ENCODE measurements at places on chromosomes 12 and 14.

DNA sequence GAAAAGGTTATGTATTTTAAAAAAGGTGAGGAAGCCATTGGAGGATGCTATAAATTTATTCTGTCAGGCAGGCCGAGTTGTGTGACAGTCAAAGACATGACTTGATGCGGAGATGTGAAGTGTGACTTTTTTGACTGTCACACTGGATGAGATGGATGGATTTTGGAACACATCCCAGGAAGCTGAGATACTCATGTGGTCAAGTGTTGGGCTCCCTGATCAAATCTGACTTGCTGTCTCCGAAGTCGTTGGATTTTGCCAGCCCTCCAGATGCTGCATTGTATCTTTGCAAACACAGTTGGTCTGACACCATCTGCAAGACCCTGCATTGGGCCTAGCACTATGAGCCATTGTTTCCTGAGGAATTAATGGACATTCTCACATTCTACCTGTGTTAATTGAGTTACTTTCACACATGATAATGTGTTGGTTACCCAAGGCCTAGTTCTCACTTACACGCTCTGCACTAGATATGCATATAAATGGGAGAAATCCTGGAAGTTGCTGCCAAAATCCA, 204.0 kb upstream of the PRKD1 start:
- DNase-seq, result no peak

DNA sequence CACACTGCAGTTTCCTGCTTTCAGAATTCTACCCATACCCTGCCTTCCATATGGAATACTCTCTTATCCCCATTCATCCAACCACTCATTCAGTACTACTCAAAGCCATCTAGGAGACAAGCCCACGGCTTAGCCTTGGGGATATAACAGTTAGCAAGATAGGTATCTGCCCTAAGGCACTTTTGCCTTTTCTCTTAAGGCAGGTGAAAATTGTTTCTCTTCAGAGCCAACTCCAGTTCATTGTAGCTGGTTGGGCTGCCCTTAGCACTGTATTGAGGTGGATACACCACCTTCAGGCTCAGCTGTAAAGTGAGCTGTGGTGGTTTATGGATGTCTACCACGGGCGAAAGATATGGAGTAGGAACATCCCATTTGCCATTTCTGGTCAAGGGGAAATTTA, 729.7 kb upstream of the TBX3 start:
- DNase-seq, result no peak

DNA sequence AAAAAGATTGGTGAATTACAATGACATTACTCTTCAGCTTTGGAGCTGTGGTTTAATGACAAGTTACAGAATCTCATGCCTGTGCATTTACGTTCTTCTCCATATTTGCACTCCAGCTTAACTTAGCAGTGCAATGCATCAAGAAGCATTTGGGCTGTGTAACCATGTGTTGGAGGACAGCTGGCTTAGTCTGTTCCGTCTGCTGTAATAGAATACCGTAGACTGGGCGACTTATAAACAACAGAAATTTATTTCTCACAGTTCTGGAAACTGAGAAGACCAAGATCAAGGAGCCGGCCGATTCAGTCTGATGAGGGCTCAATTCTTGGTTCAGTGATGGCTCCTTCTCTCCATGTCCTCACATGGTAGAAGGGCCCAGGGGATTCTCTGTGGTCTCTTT, 943.5 kb downstream of the BCL11B start:
- DNase-seq, result no peak

GRCh38 chr14:20657216-20658211, 16.0 kb upstream of the OR6S1 start:
- peak; percentile 31 for DNase-seq

- no peak for DNase-seq
These were observed 177.7 kb downstream of the CCDC91 start for GRCh38 chr12:28367993-28368392.

GRCh38 chr14:98890556-98891340, 381.2 kb downstream of the BCL11B start:
- no peak for DNase-seq

GRCh38 chr12:103596981-103597380, 9.9 kb downstream of the STAB2 start:
- DNase-seq, result no peak

DNA sequence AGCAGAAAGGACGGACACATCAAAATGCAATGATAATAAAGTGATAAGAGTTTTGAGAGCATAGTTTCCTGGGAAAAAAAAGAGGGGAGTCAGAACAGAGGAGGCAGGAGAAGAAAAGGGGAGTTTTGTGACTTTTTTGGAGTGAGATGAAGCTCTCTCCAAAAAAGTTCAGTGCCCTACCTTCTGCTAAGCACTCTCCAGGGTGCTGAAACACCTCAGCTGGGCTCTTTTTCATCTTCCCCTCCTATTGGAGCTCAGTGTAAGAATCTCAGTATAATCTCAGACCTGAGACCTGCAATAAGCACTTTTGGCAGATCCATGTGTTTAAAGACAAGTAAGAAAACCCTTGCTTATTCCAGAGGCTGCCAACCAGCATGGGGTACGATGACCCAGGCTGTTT, 58.9 kb upstream of the SRRM4 start:
- DNase-seq, result no peak

DNA sequence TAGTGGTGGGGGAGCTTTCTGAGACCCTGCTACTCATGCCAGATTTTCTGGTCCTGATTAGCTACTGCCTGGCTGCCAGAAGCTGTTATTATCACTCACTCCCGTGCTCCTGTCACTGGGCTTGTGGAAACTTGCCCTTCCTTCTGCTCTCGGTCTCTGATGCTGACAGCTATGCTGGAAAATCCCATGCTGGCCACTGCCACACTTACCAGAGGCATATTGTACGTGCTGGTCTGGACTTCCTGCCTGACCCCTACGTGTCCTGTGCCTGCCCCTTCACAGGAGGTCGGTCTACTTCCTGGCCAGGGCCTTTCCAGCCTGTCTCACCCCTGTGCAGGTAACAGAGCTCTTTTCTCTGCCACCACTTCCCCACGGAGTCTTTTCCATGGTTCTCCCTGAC, 149.4 kb upstream of the PLEKHG7 start:
- DNase-seq, result no peak

GRCh38 chr12:108457006-108457733, 57.9 kb upstream of the FICD start:
- DNase-seq, result no peak

DNA sequence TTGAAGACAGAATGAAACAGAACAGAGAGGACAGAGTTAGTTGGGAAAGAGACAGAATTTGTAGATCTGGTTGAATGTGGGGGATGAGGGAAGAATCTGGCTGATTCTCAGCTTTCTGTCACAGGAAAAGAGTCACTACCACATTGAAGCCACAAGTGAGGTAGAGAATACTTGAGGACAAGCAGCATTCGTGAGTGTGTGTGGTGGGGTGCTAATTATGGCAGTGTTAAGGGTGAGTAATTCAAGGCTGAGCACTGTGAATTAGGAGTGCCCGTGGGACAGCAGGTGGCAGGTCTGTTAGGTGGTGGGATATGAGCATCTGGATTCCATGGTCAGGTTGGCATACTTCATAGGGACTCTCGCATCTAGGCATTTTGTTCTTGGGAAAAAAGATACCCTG, 347.4 kb upstream of the PRICKLE1 start:
- DNase-seq, result no peak

DNA sequence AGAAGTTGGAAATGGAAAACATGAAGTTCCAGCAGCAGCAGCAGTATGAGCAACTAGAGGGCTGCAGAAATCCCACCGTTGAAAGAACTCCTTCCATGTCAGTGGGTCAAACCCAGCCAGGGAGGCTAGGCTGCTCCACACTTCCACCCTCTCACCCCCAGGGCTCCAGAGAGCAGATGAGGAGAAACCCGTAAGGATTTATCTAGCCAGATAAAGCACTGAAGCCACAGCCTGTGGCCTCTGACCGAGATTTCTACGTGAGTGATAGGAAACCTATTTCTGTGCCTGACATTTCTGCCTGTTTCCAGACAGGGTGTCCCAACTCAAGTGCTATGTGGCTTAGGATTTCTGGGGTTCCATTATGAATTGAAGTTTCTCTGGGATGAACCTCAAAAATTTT, 100.0 kb upstream of the EEA1 start:
- no peak for DNase-seq

DNA sequence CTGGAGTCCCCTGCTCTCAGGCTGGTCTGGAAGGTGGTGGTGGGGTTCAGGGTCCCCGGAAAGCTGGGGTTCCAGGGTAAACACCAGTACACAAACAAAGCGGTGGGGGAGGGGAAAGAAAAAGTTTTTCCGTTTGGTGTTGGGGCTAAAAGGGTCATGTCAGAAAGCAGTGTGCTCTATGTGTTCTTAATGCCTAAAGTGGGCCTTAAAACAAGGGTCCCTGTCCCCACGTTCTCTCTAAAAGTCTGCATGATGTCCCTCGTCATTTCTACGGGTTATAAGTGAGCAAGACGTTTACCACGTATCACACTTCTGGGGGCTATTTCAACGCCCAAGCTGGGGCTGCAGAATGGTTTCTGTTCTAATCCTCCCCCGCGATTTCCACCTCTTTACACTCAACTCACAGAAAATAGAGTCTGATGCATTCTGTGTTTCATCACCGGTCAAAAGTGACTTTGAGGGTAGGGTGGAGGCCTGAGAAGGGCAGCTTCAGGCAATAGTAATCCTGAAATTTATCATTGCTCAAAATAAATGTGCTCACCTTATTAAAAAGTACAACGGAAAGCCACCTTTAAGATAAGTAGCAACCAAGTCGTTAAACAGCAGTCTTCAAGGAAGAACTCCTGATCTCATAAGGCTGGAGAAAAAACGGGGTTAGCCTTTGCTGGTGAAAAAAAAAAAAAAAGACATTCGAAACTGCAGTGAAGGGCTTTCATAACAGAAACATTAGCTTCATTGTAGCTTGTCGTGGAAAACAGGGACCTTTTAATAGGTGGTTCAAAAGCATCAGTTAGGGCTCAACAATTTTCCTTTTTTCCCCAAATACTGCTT, 63.9 kb upstream of the PTGR2 start:
- peak; percentile 64 for DNase-seq

GRCh38 chr12:62966990-62967506, 32.1 kb upstream of the PPM1H start:
- no peak for DNase-seq

GRCh38 chr12:69610126-69610525, 581 bp downstream of the LRRC10 start:
- DNase-seq, result no peak

DNA sequence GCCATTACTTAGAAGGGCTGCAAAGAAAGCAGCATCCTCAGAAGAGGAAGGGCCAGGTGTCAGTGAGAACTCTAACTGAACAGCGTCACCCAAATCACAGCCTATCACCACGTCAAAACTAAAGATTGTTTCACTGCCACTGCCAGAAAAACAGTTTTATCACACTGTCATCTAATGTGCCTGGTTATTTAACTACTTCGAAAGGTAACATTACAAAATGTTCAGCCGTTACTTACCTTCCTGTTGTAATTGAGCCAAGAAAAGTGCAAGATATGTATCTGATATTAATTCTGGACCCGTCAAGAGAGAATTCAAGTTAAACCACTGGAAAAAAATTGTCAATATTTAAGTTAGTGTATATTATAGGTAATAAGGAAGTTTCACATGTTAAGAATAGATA, 17.9 kb downstream of the ATXN3 start:
- DNase-seq, result no peak

- no peak for DNase-seq
These were observed 1.1 kb upstream of the SOAT2 start for GRCh38 chr12:53101931-53102781.

All from stimulated activated CD4-positive, alpha-beta T cell treated with anti-CD3 and anti-CD28 coated beads, Interleukin-1b, Interleukin-23, amount 100 ng/mL, for 48 hours (primary cell).